ENCODE measurements at places on chromosomes 16 and 17.
A peak's percentile ranks its signal among the peaks of the same experiment; 100 is the strongest.

GRCh38 chr16:82855471-82855870, 228.7 kb downstream of the CDH13 start:
- no peak for DNase-seq

- DNase-seq: no peak
Observed at GRCh38 chr16:13806671-13807070, 113.3 kb upstream of the ERCC4 start.

GRCh38 chr16:86663685-86664521, 85.6 kb downstream of the FOXL1 start:
- DNase-seq: no peak

- DNase-seq: peak; percentile 5
Observed at GRCh38 chr16:14354561-14355351, 275.3 kb downstream of the PARN start.

DNA sequence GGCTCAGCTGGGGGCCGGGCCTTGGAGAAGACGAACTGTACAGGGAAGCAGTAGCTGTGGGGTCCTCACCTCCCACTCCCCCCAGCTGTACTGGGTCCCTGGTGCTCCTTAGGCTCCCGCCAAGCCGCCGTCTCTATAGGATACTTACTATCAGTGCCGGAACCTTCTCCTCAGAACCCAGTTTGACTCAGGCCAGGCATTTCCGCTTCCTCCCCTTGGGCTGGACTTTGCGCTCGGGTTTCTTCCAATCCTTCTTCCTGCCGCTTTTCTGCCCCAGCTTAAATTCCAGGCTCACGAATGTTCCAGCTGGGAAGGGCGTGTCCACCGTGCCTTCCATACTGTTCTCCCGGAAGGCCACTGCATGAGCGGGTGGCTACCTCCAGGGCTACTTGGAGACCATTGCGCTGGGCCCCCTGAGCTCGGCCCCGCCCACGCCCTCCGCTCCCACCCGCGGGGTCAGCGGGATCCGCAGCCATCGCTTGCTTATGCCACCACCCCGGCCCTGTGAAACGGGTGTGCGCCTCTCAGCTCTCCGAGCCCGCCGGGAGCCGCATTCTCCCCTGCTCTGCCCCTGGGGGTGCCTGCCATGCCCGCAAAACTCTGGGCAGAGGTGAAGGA, 1795.9 kb downstream of the TP53TG3F start:
- DNase-seq: no peak

GRCh38 chr17:75153780-75154194, 525 bp downstream of the JPT1 start:
- DNase-seq: no peak

GRCh38 chr16:54171626-54172537, 114.7 kb downstream of the IRX3 start:
- DNase-seq: no peak

GRCh38 chr16:52446080-52446479, 100.9 kb downstream of the TOX3 start:
- no peak for DNase-seq

Measured in activated T-helper 1 cell treated with anti-CD3 and anti-CD28 coated beads, Interleukin-2, amount 50 U/mL, for 16 hours (primary cell).